Activated T-helper 2 cell treated with anti-CD3 and anti-CD28 coated beads, Interferon-gamma antibody, Interleukin-2, Interleukin-4, amounts not matched to agents 10 μg/mL and 5 μg/mL and 100 μg/mL, durations not matched to agents 14 hours and 24 hours and 36 hours (primary cell): ENCODE measurements at places on chromosomes 3 and 15.

- peaks cover 9% of the 10 kb centered on the region for H3K27me3 ChIP-seq
- no peak overlapping the region for H3K4me3 ChIP-seq
- H3K4me1 ChIP-seq: peaks cover 1% of the 10 kb centered on the region
- no peaks in the 10 kb centered on the region for H3K36me3 ChIP-seq
- DNase-seq: no peak
- no peak overlapping the region for H3K27ac ChIP-seq
Measured at GRCh38 chr15:83866692-83867091, 212.8 kb downstream of the ADAMTSL3 start.

GRCh38 chr3:181554233-181554765 lies 157.4 kb upstream of the SOX2 start:
- H3K4me1 ChIP-seq: no peaks in the 10 kb centered on the region
- H3K36me3 ChIP-seq: no peaks in the 10 kb centered on the region
- no peak overlapping the region for H3K27ac ChIP-seq
- no peaks in the 10 kb centered on the region for H3K27me3 ChIP-seq
- DNase-seq: no peak

GRCh38 chr3:18424729-18425640 lies at the start of gene SATB1:
Gene SATB1, minus strand, starts transcription at chr3:18425339. Its CDS starts 4,372 bp downstream, at chr3:18420967.
- peaks cover 62% of the 10 kb centered on the region for H3K4me1 ChIP-seq
- DNase-seq: peak; percentile 63
- peak within 1 kb of the TSS; percentile 93 for H3K27ac ChIP-seq
- peaks cover 96% of the 10 kb centered on the region for H3K36me3 ChIP-seq

GRCh38 chr15:33923446-33923845 lies 44.9 kb upstream of the CHRM5 start:
- no peaks in the 10 kb centered on the region for H3K36me3 ChIP-seq
- H3K27ac ChIP-seq: no peak overlapping the region
- H3K4me1 ChIP-seq: no peaks in the 10 kb centered on the region

DNA sequence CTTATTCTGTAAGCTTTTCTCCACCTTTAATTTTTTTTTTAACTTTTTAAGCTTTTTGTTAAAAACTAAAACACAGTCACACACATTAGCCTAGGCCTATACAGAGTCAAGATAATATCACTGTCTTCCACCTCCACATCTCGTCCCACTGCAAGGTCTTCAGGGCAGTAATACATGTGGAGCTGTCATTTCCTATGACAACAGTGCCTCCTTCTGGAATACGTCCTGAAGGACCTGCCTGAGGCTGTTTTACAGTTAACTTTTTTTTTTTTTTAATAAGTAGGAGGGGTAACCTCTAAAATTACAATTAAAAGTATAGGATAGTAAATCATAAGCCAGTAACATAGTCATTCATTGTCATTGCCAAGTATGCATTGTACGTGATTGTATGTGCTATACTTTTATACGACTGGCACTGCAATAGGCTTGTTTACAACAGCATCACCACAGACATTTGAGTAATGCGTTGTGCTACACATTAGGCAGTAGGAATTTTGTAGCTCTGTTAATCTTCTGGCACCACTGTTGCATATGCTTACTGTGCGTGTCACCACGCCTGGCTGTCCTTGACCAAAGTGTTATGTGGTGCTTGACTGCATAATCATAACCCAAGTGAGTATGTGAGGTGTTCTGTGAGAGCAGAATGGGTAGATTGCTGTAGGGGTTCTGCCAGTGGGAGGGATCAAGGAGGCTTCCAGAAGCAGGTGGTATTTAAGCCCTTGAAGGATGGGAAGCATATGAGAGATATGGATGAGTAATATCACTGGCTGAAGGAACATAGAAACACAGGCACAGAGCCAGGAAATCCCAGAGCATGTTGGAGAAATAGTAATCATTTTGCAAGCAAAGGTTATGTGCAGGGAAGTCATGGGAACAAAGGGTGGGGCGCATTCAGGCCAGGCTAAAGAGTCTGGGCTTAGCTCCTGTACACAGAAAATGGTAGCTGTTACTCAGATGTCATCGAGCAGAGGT lies 18.3 kb downstream of the FBXO22 start:
- no peak for DNase-seq
- H3K27ac ChIP-seq: no peak overlapping the region
- H3K27me3 ChIP-seq: no peaks in the 10 kb centered on the region
- H3K4me1 ChIP-seq: peaks cover 25% of the 10 kb centered on the region
- H3K4me3 ChIP-seq: no peak overlapping the region

DNA sequence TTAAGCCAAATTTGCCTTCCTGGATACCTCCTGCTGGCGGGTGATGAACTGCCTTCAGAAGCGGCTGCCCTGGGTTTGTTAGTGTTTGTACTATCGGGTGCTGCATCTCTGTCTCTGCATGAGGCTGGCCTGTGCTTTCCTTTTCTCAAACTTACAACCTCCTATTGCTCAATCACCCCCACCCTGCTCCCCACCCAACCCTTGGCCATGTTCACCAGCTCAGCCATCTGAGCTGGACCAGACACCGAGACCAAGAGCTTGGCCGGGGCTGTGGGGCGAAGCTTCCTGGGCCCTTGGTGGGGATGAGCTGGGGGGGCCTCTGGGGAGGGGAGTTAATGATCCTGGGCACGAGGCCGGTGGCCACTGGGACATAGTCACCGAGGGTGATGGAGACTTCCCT lies 16.8 kb upstream of the FBLN2 start:
- H3K36me3 ChIP-seq: no peaks in the 10 kb centered on the region
- no peak for DNase-seq
- peaks cover 1% of the 10 kb centered on the region for H3K27me3 ChIP-seq
- peaks cover 6% of the 10 kb centered on the region for H3K4me1 ChIP-seq
- no peak overlapping the region for H3K27ac ChIP-seq
- H3K4me3 ChIP-seq: no peak overlapping the region

DNA sequence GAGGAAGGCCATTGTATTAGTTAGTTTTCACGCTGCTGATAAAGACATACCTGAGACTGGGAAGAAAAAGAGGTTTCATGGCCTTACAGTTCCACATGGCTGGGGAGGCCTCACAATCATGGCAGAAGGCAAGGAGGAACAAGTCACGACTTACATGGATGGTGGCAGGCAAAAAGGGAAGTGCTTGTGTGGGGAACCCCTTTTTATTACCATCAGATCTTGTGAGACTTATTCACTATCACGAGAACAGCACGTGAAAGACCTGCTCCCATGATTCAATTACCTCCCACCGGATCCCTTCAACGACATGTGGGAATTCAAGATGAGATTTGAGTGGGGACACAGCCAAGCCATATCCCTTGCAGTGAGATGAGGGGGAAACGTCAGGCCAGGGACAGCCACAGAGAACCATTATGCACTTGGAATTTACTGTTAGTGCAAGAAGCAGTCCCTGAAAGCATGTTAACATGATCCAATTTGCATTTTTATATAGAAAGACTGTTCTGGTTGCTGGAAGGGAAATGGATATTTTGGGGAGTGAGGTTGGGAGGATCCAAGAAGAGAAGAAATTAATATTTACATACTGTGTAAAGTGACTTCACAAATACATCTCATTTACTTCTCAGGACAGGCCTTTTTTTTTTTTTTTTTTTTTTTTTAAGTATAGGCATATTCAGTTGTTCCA lies 87.1 kb downstream of the ARNT2 start:
- H3K4me1 ChIP-seq: peaks cover 2% of the 10 kb centered on the region
- H3K27me3 ChIP-seq: peaks cover 7% of the 10 kb centered on the region
- H3K27ac ChIP-seq: no peak overlapping the region

GRCh38 chr3:144273601-144274000 lies 302.0 kb downstream of the DIPK2A start:
- H3K36me3 ChIP-seq: no peaks in the 10 kb centered on the region
- DNase-seq: no peak
- H3K27ac ChIP-seq: no peak overlapping the region
- H3K27me3 ChIP-seq: peaks cover 14% of the 10 kb centered on the region
- H3K4me1 ChIP-seq: peaks cover 5% of the 10 kb centered on the region

DNA sequence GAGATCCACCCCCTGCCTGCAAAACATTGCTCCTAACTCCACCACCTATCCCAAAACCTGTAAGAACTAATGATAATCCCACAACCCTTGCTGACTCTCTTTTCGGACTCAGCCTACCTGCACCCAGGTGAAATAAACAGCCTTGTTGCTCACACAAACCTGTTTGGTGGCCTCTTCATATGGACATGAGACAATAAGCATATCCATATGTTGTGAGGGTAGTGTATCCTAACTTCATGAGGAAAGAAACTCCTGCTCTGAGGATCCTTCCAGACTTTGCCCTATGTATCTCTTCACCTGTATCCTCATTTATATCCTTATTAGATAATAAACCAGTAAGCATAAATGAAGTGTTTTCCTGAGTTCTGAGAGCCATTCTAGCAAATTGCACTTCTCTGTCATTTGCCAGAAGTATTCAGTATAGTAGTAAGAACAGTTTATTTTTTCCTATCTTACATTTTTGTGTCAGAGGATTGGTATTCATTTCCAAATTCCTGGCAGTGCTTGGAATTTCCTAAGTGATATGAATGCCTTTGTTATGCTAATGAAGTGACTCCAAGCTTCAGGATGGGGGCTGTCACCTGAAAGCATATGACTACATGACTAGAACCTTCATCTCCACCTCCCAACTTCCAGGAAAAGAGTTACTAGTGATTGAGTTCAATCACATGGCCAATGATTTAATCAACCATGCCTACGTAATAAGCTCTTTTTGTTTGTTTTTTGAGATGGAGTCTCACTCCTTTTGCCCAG lies 30.2 kb downstream of the TTBK2 start:
- H3K4me3 ChIP-seq: no peak overlapping the region
- H3K36me3 ChIP-seq: peaks cover 6% of the 10 kb centered on the region
- no peak overlapping the region for H3K27ac ChIP-seq
- no peak for DNase-seq
- H3K4me1 ChIP-seq: no peaks in the 10 kb centered on the region

DNA sequence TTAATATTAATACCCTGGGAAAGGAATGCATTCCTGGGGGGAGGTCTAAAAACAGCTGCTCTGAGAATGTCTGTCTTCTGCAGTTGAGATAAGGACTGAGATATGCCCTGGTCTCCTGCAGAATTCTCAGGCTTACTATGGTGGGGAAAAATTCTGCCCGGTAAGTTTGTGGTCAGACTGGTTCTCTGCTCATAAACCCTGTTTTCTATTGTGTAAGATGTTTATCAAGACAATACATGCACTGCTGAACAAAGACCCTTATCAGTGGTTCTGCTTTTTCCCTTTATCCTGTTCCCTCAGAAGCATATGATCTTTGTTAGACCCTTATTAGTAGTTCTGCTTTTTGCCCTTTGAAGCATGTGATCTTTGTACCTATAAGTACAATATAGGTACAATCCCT lies 494.6 kb downstream of the CNTN6 start:
- no peak overlapping the region for H3K4me3 ChIP-seq
- H3K27me3 ChIP-seq: no peaks in the 10 kb centered on the region
- DNase-seq: no peak
- no peaks in the 10 kb centered on the region for H3K4me1 ChIP-seq

DNA sequence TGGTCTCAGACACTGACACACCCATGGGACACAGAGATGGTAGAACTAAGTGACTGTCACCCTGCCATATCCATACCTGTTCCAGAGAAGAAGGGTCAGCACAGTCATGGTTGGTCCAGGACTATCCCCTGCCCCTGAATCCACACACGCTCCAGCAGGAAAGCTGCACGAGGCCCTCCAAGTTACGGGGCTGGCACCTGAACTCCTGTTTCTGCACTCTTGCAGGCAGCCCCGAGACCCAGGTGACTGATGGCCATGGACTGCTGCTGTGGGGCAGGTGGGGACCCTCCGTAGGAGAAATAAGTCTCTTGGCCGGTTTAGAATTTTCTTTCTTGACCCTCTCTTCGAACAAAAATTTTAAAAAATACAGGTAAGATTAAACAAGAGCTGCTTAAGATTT lies 30.6 kb downstream of the CHDH start:
- DNase-seq: no peak
- peaks cover 4% of the 10 kb centered on the region for H3K36me3 ChIP-seq
- H3K27ac ChIP-seq: no peak overlapping the region
- H3K4me3 ChIP-seq: no peak overlapping the region
- peaks cover 5% of the 10 kb centered on the region for H3K4me1 ChIP-seq

GRCh38 chr3:50270422-50271224 lies 1.7 kb downstream of the SEMA3B start:
- no peak overlapping the region for H3K27ac ChIP-seq
- H3K4me1 ChIP-seq: peaks cover 8% of the 10 kb centered on the region
- H3K27me3 ChIP-seq: peaks cover 37% of the 10 kb centered on the region
- DNase-seq: no peak

GRCh38 chr3:20527368-20527767 lies 341.4 kb upstream of the SGO1 start:
- no peak for DNase-seq
- no peaks in the 10 kb centered on the region for H3K36me3 ChIP-seq
- no peak overlapping the region for H3K4me3 ChIP-seq
- no peak overlapping the region for H3K27ac ChIP-seq
- no peaks in the 10 kb centered on the region for H3K27me3 ChIP-seq

GRCh38 chr3:141331377-141332318 lies 36.7 kb upstream of the ZBTB38 start:
- DNase-seq: no peak
- no peak overlapping the region for H3K4me3 ChIP-seq
- H3K4me1 ChIP-seq: peaks cover 13% of the 10 kb centered on the region
- H3K27ac ChIP-seq: no peak overlapping the region
- no peaks in the 10 kb centered on the region for H3K27me3 ChIP-seq
